ENCODE measurements at places on chromosomes 16 and 17. TPM values are rescaled to one million over a fixed set of nuclear protein-coding genes. Genes with fewer than 3 reads are reported as not detected.

Gene NPIPB9
- 1.6 TPM for polyA plus RNA-seq

Gene TMEM220
- 3.2 TPM for polyA plus RNA-seq

Gene MAFG
- polyA plus RNA-seq = 7.6 TPM

Gene GALR2
- polyA plus RNA-seq = not detected

Gene TRPV2
- polyA plus RNA-seq = not detected

Gene TSNAXIP1
- polyA plus RNA-seq = 1.4 TPM

Gene GPR139
- polyA plus RNA-seq = not detected

Gene SSTR5
- polyA plus RNA-seq = not detected

Gene TLCD3B
- 0.71 TPM for polyA plus RNA-seq

Gene KCNAB3
- 0.58 TPM for polyA plus RNA-seq

Gene CD300LB
- not detected for polyA plus RNA-seq

Gene USP7
- polyA plus RNA-seq = 35.5 TPM

Gene KRT15
- not detected for polyA plus RNA-seq

Gene PMFBP1
- 1.5 TPM for polyA plus RNA-seq

Gene SOX8
- polyA plus RNA-seq = 0.13 TPM

Gene EVI2A
- 4.7 TPM for polyA plus RNA-seq

Gene C16orf86
- polyA plus RNA-seq = not detected

Gene SCARF1
- 0.45 TPM for polyA plus RNA-seq

Gene GGT6
- not detected for polyA plus RNA-seq

Gene SMIM22
- not detected for polyA plus RNA-seq

Measured in Purkinje cell (primary cell).